ENCODE measurements at places on chromosomes 13 and 19.
A peak's percentile ranks its signal among the peaks of the same experiment; 100 is the strongest.

GRCh38 chr19:28148554-28148953 is 1064.4 kb downstream of the UQCRFS1 start:
- no peak for DNase-seq

GRCh38 chr13:112362021-112362420 is 14.1 kb upstream of the SPACA7 start:
- no peak for DNase-seq

DNA sequence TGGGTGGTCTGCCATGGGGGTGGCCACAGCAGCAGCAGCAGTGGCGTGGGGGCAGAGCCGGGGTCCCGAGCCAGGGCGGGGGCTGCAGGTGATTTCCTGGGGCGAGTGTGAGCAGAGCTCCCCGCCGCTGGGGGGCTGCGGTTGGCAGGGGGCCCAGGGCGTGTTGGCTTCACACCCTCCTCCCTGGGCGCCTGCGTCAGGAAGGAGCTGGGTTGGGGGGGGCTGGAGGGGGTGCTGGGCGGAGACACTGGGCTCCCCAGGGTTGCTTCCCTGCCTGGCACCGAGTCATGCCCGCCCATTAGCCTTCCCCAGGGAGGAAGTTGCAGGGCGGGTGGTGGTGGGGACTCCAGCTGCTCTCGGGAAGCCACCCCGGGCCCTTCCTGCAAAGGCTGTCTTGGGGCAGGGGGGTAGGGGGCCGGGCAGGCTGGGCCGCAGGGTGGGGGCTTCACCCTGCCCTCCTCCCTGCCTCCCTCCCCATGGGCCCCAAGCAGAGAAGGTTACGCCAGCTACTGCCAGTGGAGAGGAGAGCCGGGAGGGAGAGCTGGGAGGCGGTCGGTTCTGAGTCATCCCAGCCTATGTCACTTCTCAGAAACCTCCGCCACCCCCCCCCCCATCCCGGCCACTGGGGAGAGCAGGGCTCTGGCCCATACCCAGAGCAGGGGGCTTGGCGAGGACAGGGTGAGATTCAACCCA is 4.6 kb downstream of the MIDN start:
- DNase-seq = peak; percentile 92

GRCh38 chr19:9009935-9010651 is at the start of gene MUC16:
MUC16 (minus strand) TSS chr19:9010409.
- no peak for DNase-seq

- DNase-seq = no peak
Measured at GRCh38 chr19:14561847-14562351, 10.0 kb downstream of the NDUFB7 start.

DNA sequence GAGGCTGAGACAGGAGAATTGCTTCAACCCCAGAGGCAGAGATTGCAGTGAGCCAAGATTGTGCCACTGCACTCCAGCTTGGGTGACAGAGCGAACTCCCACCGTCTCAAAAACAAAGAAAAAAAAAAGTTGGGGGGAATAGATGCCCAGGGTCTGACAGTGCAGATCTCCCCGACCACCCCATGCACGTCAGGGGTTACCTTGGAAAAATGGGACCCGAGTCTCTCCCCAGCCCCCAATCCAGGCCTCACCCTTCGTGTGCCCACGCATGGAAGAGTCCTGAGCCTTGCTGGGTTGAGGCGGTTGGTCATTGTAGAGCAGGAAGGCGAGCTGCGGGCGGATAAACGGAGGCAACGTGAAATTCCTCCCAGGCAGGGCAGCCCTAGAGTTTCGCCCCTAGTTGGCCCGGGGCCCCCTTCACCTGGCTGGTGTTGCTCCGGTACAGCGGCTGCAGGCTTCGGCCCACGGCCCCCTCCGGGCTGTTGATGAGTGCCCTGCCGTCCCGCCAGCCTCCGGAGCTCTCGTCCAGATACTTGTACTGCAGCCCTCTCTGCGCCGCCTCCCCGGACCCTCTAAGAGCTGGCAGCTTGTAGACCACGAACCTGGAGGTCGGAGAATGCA is 588 bp downstream of the DNASE2 start:
- DNase-seq = no peak

DNA sequence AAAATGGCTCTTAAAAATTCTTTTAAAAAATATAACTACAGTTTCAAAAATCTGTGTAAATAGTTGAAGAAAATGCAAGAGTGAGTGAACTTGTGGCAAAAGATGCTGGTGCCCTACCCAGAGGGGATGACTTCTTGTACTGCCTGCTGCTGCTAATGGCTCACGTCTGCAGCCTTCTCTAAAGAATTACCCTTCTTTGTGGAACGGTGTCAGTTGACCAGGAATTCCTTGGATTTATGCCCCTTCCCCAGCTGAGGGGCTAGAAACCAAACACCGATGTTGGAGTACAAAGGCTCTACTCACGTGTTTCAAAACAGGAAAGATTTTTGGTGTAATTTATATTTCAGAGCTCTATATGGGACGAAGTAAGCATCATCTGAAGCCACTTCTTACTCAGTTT is 1582.8 kb downstream of the OLFM4 start:
- DNase-seq = no peak

DNA sequence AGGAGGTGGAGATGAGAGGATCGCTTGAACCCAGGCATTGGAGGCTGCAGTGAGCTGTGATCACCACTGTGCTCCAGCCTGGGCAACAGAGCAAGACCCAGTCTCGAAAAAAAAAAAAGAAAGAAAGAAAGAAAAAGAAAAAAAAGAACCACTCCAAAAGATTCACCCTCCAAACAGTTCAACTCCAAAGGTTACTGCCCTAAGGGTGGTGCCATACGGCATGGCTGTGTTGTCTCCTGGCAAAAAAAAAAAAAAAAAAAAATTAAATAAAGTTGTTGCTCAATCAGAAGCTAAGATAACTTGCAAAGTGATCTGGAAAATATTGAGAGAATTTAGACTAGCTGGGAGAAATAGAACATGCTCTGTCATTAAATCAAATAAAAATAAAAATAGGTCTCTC is 79.5 kb downstream of the KCTD15 start:
- no peak for DNase-seq

GRCh38 chr13:108375772-108376171 is 106.3 kb downstream of the TNFSF13B start:
- DNase-seq = no peak

GRCh38 chr19:46841458-46842083 is 9.1 kb downstream of the AP2S1 start:
- DNase-seq = no peak

DNA sequence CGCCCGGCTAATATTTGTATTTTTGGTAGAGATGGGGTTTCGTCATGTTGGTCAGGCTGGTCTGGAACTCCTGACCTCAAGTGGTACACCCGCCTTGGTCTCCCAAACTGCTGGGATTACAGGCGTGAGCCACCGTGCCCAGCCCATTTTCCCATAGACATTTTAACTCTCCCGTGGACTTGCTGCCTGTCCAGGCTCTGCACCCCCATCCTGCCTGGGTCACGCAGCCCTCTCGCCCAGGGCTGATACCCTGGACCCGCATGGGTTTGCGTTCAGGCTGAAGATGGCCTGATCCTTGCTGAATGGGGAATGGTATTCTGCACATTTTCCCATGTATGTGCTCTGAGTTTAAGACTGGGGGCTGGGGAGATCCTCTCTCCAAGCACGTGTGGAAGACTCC is 46.0 kb upstream of the RANBP3 start:
- no peak for DNase-seq

GRCh38 chr13:19927117-19927748 is 31.3 kb upstream of the ZMYM2 start:
- no peak for DNase-seq

DNA sequence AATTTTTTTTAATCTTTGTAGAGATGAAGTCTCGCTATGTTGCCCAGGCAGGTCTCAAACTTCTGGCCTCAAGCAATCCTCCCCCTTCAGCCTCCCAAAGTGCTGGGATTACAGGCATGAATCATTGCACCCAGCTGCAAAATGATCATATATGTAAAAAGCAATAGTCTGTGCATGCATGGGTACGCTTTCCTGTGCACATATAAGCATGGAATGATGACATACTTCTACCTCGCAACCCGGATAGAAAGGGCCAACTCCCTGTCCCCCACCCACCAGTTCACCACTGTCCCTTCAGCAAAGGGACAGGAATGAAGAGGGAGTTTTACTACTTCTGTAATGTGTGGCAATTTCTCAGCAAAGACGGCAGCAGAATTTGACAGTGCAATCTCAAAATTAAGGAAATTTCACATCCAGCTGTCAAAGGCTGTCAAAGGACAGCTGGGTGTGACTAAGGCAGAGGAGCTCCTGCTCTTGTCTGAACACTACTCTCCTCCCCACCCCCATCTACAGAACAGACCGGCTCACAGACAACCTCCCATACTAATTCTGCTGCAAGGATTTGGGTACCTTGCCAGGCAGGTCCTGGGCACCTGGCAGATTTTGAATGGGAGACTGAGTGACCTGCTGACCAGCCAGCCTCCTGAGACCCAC is 95.6 kb downstream of the TSHZ3 start:
- DNase-seq = no peak

All from fibroblast of skin of left biceps (primary cell).